ENCODE measurements at places on chromosomes 7 and 10.

DNA sequence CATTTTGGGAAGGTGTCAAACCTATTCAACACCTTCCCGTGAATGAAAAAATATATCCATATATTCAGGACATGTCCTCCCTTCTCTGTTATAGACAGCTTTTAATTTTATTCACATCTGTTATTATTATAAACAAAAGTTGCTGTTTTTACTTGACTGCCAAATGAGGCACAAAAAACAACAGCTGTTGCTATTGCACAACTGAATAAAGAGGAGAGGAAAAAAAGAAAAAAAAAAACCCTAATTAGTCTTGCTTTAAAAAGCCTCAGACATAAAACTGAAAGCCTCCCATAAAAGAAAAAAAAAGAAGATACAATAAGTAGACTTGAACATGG, 153.4 kb downstream of the BMPER start:
- no peak for DNase-seq

GRCh38 chr7:16785846-16786245, 19.0 kb downstream of the AGR2 start:
- no peak for DNase-seq

DNA sequence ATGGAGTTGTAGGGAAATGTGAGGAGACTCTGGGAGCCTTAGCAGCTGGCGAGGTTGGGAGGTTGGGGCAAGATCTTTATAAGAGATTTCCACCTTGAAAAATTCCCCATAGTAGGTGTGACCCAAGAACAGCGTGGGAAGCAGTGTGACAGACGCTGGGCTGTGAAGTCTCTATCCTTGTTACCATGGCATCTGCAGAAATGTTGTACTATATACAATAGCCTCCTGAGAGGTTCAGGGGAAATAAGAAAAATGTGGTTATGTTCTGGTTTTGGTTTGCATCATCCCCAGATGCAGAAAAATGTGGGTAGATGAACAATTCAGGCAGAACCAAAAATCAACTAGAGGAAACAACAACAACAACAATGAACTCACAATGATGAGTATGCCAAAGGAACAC, 498.6 kb downstream of the SH2D4B start:
- DNase-seq: no peak

GRCh38 chr7:34837316-34837715, 179.3 kb downstream of the NPSR1 start:
- no peak for DNase-seq

GRCh38 chr7:101031082-101031481, 11.2 kb downstream of the MUC17 start:
- no peak for DNase-seq

- DNase-seq: no peak
These were observed 268.0 kb downstream of the FRMD4A start for GRCh38 chr10:14062528-14063260.

All from mesenchymal stem cell (in vitro differentiated cells and primary cell).